ENCODE measurements at places on chromosomes 6 and 20.

GRCh38 chr6:107737397-107737793 lies 86.7 kb downstream of the SCML4 start:
- no peak for DNase-seq

DNA sequence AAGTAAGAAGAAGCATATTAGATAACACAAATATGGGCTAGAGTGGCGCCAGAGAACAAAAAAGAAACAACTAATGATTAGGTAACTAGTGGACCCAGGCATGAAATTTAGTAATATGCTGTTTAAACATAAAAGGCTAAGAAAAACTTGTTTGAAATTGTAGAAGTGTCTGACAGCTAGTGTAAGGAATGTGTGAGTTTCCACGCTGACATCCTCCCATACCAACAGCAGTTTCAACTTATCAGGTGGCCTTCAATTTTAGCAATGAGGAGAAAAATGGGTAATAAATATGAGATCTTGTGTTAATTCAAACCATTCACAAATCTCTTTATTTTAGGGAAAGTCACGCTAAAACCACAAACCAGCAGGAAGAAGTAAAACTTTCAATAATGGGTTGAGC lies 440.2 kb upstream of the FLRT3 start:
- no peak for DNase-seq

- no peak for DNase-seq
Measured at GRCh38 chr6:4510906-4511640, 265.1 kb upstream of the CDYL start.

DNA sequence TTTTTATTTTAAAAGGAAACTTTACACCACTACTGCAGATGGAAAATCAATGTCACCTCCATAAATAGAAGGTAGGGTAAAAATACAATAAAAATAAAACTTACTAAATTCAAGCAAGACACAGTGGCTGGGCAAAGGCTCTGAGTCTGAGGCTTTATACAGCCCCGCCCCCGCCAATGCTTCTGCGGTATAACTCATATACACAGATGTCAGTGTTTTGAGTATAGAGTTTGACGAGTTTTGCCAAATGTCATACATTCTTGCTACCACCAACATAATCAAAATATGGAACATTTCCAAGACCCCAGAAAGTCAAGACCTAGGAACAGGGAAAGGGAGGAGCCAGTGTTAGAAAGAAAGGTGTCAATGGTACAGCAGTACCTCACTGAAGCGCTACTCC lies 12.8 kb downstream of the NFATC2 start:
- DNase-seq = peak; percentile 58
